ENCODE measurements at places on chromosomes 5 and 9.

GRCh38 chr9:123058834-123059233 is 25.4 kb downstream of the GPR21 start:
- no peak overlapping the region for H3K4me3 ChIP-seq
- H3K27ac ChIP-seq = no peak overlapping the region
- H3K36me3 ChIP-seq = peaks cover 11% of the 10 kb centered on the region
- ATAC-seq = no peak
- H3K4me1 ChIP-seq = no peaks in the 10 kb centered on the region

- H3K4me1 ChIP-seq = peaks cover 63% of the 10 kb centered on the region
- H3K27me3 ChIP-seq = no peaks in the 10 kb centered on the region
- H3K4me3 ChIP-seq = peak overlapping the region; percentile 65
- H3K27ac ChIP-seq = no peak overlapping the region
These were observed 121.6 kb downstream of the TRIO start for GRCh38 chr5:14264605-14265316.

GRCh38 chr5:150408231-150408943 is 4.3 kb downstream of the CD74 start:
- peak overlapping the region; percentile 100 for H3K27ac ChIP-seq
- ATAC-seq = no peak
- H3K27me3 ChIP-seq = peaks cover 6% of the 10 kb centered on the region
- peak overlapping the region; percentile 90 for H3K4me3 ChIP-seq

DNA sequence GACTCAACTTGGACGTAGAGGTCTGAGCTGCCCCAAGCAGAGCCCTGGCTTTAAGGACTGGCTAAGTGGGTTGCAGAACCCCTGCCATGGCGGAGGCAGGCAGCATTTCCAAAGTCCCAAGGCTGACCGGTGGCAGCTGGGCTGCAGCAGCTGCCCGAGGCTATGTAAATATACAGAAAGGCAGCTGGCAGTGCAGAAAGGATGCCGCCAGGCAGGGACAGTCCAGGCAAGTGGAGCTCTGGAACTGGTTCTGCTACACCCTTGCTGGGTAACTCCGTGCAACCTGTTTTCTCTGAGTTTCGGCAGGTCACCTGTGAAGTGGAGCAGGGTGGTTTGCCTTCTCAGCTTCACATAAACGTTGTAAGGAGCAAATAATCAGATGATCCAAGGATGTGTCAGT is 46.0 kb downstream of the SHB start:
- H3K4me3 ChIP-seq = no peak overlapping the region
- peaks cover 9% of the 10 kb centered on the region for H3K27me3 ChIP-seq
- no peak overlapping the region for H3K27ac ChIP-seq
- ATAC-seq = no peak
- H3K36me3 ChIP-seq = no peaks in the 10 kb centered on the region
- H3K4me1 ChIP-seq = no peaks in the 10 kb centered on the region

GRCh38 chr5:168851902-168852321 is 272.7 kb upstream of the PANK3 start:
- H3K36me3 ChIP-seq = no peaks in the 10 kb centered on the region
- no peak overlapping the region for H3K27ac ChIP-seq
- no peak overlapping the region for H3K4me3 ChIP-seq
- H3K4me1 ChIP-seq = no peaks in the 10 kb centered on the region
- ATAC-seq = no peak
- peaks cover 14% of the 10 kb centered on the region for H3K27me3 ChIP-seq

GRCh38 chr9:21711504-21711903 is 90.9 kb upstream of the MTAP start:
- ATAC-seq = peak; percentile 53
- peaks cover 6% of the 10 kb centered on the region for H3K4me1 ChIP-seq
- peaks cover 20% of the 10 kb centered on the region for H3K27me3 ChIP-seq
- no peaks in the 10 kb centered on the region for H3K36me3 ChIP-seq

DNA sequence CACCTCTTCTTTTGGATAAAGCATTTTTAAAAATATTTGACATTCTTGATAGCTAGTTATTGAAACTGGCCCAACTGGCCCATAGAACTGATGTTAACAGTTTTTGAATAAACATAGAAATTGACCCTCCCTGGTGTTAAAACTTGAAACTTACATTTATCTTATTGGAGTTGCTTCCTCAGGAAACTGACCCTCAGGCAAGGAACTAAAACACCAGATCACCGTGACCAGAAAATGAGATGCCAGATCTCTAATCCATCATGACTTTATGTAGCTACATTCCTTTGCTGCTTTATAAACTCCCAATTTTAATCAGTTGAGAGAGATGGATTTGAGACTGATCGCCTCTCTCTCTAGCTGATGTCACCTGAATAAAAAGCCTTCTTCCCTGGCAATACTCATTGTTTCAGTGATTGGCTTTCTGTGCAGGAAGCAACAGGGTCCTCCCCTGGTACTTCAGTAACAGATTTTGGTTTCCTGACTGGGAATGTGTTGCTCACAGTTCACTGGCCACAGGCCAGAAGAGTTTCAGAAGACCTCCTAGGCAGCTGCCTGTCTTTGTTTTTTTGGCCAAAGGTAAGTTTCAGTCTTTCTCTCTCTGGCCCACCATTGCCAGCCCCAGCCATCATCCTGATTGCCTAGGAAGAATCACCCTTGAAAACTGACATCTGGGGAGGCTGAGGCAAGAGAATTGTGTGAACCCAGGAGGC is 212.4 kb downstream of the DTWD2 start:
- peaks cover 7% of the 10 kb centered on the region for H3K4me1 ChIP-seq
- no peak overlapping the region for H3K4me3 ChIP-seq
- H3K27ac ChIP-seq = no peak overlapping the region
- no peaks in the 10 kb centered on the region for H3K36me3 ChIP-seq
- ATAC-seq = no peak

- peaks cover 29% of the 10 kb centered on the region for H3K36me3 ChIP-seq
- H3K27ac ChIP-seq = peak overlapping the region; percentile 89
- peaks cover 20% of the 10 kb centered on the region for H3K4me1 ChIP-seq
- peak overlapping the region; percentile 97 for H3K4me3 ChIP-seq
These were observed 1.1 kb upstream of the STK10 start for GRCh38 chr5:172188893-172189692.

- peaks cover 12% of the 10 kb centered on the region for H3K27me3 ChIP-seq
- peak overlapping the region; percentile 31 for H3K27ac ChIP-seq
- ATAC-seq = no peak
- peak overlapping the region; percentile 6 for H3K4me3 ChIP-seq
These were observed 5.5 kb upstream of the PDLIM7 start for GRCh38 chr5:177502886-177503285.

- H3K27ac ChIP-seq = no peak overlapping the region
- ATAC-seq = no peak
- no peaks in the 10 kb centered on the region for H3K27me3 ChIP-seq
- no peak overlapping the region for H3K4me3 ChIP-seq
- H3K36me3 ChIP-seq = no peaks in the 10 kb centered on the region
These were observed 85.1 kb upstream of the LRRTM2 start for GRCh38 chr5:138960145-138960692.

- no peaks in the 10 kb centered on the region for H3K27me3 ChIP-seq
- H3K4me1 ChIP-seq = no peaks in the 10 kb centered on the region
- H3K4me3 ChIP-seq = no peak overlapping the region
- no peaks in the 10 kb centered on the region for H3K36me3 ChIP-seq
These were observed 257.4 kb upstream of the TRPC7 start for GRCh38 chr5:136622747-136623146.

GRCh38 chr5:43161244-43161643 is 30.8 kb upstream of the NIM1K start:
- ATAC-seq = no peak
- no peak overlapping the region for H3K4me3 ChIP-seq
- peaks cover 8% of the 10 kb centered on the region for H3K4me1 ChIP-seq

- H3K4me1 ChIP-seq = no peaks in the 10 kb centered on the region
- no peak overlapping the region for H3K27ac ChIP-seq
- ATAC-seq = no peak
- no peak overlapping the region for H3K4me3 ChIP-seq
- peaks cover 12% of the 10 kb centered on the region for H3K36me3 ChIP-seq
- no peaks in the 10 kb centered on the region for H3K27me3 ChIP-seq
These were observed 281.7 kb upstream of the EFNA5 start for GRCh38 chr5:107952450-107952849.

DNA sequence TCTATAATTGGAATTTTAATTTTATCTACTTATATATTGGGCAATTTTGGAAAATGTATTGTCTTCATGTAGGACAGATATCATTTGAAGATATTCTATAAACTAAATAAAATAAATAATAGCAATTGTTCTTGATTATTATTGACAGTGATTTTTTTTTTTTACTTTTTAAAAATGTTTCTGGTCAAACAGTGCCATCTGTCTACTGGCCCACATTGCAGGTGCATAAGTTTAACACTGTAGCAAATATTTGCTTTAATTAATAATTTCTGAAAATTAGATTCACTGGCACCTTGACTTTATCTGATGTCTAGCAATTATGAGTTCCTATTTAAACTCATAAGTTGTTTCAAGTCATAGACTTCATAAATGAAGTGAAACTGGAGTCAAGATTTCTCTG is 41.1 kb upstream of the ISOC1 start:
- no peak overlapping the region for H3K4me3 ChIP-seq
- H3K4me1 ChIP-seq = no peaks in the 10 kb centered on the region
- no peak overlapping the region for H3K27ac ChIP-seq
- H3K36me3 ChIP-seq = peaks cover 6% of the 10 kb centered on the region

DNA sequence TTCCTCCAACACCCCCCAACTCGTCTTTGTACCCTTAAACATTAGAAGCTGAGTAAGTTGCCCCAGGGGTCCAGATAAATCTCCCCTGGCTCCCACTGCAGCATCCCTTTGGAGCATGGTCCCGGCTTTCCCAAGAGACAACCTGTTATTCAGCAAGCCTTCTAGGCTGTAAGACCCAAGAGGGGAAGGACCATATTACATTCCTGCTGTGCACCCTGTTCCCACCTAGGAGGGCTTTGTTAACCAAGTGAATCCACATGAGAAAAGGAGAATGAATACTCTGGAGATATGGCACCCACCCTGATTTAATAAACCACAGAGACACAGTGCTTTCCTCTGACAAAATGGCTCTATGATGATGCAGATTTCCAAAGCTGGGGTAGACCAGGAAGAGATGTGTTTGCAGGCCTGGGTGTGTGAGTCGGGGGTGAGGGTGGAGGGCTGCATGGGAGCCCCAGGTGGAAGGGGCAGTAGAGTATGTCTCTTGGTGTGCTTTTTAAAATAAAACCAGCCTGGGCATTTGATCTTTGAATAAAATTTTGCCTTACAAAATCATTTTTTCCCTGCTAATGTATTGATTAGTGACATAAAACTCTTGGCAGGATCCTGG is 325.2 kb downstream of the DRD1 start:
- no peak overlapping the region for H3K27ac ChIP-seq
- H3K27me3 ChIP-seq = no peaks in the 10 kb centered on the region
- H3K36me3 ChIP-seq = no peaks in the 10 kb centered on the region
- H3K4me3 ChIP-seq = no peak overlapping the region
- ATAC-seq = no peak

GRCh38 chr5:80060966-80061365 is 25.8 kb downstream of the THBS4 start:
- peaks cover under 1% of the 10 kb centered on the region for H3K4me1 ChIP-seq
- H3K36me3 ChIP-seq = no peaks in the 10 kb centered on the region
- H3K4me3 ChIP-seq = no peak overlapping the region
- H3K27ac ChIP-seq = no peak overlapping the region

DNA sequence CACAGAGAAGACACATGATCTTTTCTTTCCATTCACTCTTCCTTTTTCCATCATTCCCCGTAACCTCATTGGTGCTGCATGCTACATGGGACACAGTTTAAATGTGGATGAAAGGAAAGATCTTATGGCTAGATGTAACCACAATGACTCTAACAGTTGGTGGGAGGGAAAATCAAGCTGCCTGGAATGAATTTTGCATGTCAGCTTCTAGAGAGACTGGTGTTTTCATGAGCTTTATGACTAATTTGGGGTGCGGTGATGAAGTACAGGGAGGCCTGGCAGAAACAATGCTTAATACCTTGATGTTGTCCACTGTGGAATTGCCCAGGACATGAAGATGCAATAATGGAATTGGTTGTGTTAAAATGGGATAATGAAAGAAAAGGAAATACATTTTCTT is 55.9 kb upstream of the MYO10 start:
- peaks cover 15% of the 10 kb centered on the region for H3K27me3 ChIP-seq
- H3K36me3 ChIP-seq = no peaks in the 10 kb centered on the region
- H3K27ac ChIP-seq = no peak overlapping the region

GRCh38 chr9:70229026-70229425 is 29.8 kb upstream of the SMC5 start:
- peaks cover 11% of the 10 kb centered on the region for H3K36me3 ChIP-seq
- H3K27ac ChIP-seq = no peak overlapping the region
- no peak for ATAC-seq
- peaks cover 8% of the 10 kb centered on the region for H3K27me3 ChIP-seq
- no peak overlapping the region for H3K4me3 ChIP-seq
- no peaks in the 10 kb centered on the region for H3K4me1 ChIP-seq

- H3K27me3 ChIP-seq = no peaks in the 10 kb centered on the region
- H3K4me3 ChIP-seq = no peak overlapping the region
- peaks cover under 1% of the 10 kb centered on the region for H3K4me1 ChIP-seq
- no peak for ATAC-seq
- no peaks in the 10 kb centered on the region for H3K36me3 ChIP-seq
These were observed 227.3 kb upstream of the DAB2 start for GRCh38 chr5:39652036-39652435.
